Ascending aorta (tissue), 2 donors: ENCODE measurements at places on chromosomes 5 and 9.

- no peak for DNase-seq
Observed at GRCh38 chr9:109272045-109272444, 48.8 kb downstream of the EPB41L4B start.

DNA sequence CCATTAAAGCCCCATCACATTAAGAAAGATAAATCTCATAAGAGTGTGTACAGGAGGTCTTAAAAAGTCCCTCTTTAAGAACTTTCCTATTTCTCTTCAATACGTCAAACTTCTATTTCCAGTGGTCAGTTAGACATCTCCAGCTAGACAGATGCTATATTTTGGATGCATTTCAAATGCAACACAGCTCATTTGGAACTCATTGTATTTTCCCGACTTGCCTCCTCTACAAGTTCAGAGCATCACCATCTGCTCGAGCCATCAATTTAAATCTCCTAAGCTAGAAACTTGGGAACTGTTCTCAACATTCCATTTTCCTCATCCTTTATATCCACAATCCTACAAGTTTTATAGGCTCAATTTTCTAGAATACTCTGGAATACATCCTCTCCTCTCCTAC, 3.2 kb upstream of the UHRF2 start:
- DNase-seq: no peak

DNA sequence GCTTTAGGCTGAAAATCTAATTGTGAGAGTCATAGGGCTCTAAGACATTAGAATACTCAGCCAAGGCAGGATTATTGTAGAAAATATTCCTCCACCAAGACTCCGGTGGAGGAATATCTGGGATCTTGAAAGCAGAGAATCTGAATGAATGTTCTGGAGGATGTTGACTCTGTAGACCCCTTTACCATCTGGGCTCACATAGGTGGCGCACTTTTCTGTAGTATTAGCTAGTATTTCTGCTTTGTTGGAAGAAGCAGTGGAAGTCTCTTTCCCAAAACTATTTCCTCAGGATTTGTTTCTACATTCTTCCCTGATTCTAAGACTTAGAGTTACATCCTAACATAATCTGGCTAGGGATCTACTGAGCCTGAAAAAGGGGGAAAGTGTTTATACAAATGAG, 752.4 kb upstream of the SEMA6A start:
- no peak for DNase-seq

GRCh38 chr9:88270413-88270812, 117.8 kb upstream of the SPIN1 start:
- DNase-seq: no peak
